NCI-H1694 (cell line): ENCODE measurements at places on chromosomes 11 and 22.

DNA sequence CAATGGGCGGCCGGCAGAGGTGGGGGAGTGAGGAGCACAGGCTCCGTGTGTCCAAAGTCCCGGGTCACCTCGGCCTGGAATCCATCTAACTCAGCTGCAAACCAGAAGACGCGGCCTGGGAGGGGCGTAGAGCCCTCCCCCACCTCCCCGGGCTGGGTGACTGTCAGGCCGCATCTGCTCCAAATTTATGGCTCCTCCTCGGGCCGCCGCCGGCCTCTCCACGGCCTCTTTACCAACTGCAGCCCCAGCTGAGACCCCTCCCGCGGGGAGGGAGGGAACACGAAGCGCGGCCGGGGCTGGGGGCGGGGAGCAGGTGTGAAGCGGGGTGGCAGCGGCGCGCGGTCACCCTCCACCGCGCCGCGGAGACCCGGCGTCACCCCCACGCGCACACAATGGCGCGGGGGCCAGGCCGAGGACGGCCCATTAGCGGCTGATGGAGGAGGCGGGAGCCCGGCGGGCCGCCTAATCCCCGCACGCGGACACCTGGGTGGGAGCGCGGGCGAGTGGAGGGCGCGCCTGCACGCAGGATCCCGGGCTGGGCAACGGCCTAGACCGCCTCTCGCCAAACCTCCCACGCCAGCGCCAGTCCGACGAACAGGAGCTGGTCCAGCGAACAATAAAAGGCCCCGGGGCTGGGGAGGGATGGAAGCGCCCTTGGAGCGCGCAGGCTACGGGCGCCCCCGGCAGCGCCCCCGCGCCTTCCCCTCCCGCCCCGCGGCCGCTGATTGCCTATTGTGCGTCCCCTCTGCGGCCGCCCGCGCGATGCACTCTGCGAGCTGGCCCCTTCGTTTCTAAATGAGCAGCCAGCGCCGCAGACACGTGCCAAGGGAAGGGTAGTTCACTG lies 25.9 kb upstream of the ROBO3 start:
- no peak for DNase-seq

- DNase-seq: no peak
Measured at GRCh38 chr22:30728826-30729225, 34.2 kb downstream of the OSBP2 start.

GRCh38 chr11:57287884-57288283 lies 36.9 kb downstream of the TNKS1BP1 start:
- DNase-seq: no peak

DNA sequence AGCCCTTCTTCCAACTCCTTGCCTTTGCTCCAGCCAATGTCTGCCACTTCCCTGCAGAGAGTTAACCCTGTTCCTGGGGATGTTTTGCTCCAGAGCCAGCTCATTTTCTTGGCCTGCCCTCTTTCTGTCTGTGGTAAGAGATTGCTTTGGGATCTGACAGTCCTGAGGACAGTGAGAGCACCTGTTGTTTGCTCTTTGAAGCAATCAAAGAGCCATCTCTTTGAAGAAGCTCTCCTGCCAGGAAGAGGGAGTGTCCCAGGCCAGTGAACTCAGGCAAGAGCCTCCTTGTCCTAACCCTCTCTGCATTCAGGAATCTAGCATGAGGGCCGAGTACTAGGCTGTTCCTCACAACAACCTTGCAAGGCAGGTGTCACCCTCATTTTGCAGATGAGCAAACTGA lies 42.2 kb downstream of the TRAF6 start:
- DNase-seq: no peak

DNA sequence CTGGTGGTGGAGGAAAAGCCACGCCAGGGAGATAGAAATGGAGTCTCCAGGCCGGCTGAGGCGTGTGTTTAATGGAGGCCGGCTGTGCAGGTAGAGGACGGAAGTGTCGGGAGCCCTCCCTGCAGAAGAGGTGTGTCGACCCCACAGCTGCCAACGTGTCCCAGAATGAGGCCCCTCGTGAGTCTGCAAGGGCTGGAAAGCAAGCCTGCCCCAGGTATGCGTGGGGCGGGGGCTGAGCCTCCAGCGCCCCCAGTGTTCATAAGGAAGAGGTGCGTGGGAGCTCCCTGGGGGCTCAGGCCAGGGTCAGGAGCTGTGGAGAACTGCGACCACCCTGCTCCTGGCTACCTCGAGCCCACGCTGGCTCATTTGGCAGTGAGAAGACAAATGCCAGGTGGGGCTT lies 38.0 kb upstream of the JAM3 start:
- no peak for DNase-seq

- DNase-seq: no peak
Measured at GRCh38 chr22:30626413-30626812, 9.2 kb upstream of the SLC35E4 start.

GRCh38 chr11:76419896-76420295 lies 24.9 kb upstream of the EMSY start:
- DNase-seq: peak; percentile 17

GRCh38 chr11:94597896-94598295 lies 30.7 kb downstream of the PIWIL4 start:
- no peak for DNase-seq

- DNase-seq: no peak
Measured at GRCh38 chr11:93529707-93530467, 13.3 kb downstream of the SMCO4 start.

DNA sequence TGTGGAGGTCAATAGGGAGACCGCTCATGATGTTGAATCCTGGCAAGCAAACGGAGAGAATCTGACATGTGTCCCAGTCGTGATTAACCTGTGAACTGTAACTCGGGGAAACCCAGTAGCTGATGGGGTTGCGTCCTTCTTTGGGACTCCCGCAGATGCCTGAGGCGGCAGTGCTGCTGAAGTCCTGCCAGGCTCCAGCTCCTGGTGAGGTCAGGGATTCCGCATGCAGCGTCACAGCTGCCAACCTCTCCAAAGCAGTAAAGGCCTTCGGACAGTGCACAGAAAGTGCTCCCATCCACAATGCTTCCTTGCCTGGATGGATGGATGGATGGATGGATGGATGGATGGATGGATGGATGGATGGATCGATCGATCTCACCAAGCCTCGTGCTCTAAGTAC lies 13.5 kb downstream of the KCNQ1 start:
- no peak for DNase-seq

GRCh38 chr11:118051611-118052461 lies 25.0 kb upstream of the TMPRSS4 start:
- no peak for DNase-seq

GRCh38 chr11:72238040-72238450 lies 5.9 kb downstream of the PHOX2A start:
- peak; percentile 28 for DNase-seq

GRCh38 chr11:2826679-2827056 lies 58.9 kb downstream of the CDKN1C start:
- DNase-seq: no peak

GRCh38 chr11:93028960-93029522 lies 59.6 kb downstream of the MTNR1B start:
- no peak for DNase-seq

DNA sequence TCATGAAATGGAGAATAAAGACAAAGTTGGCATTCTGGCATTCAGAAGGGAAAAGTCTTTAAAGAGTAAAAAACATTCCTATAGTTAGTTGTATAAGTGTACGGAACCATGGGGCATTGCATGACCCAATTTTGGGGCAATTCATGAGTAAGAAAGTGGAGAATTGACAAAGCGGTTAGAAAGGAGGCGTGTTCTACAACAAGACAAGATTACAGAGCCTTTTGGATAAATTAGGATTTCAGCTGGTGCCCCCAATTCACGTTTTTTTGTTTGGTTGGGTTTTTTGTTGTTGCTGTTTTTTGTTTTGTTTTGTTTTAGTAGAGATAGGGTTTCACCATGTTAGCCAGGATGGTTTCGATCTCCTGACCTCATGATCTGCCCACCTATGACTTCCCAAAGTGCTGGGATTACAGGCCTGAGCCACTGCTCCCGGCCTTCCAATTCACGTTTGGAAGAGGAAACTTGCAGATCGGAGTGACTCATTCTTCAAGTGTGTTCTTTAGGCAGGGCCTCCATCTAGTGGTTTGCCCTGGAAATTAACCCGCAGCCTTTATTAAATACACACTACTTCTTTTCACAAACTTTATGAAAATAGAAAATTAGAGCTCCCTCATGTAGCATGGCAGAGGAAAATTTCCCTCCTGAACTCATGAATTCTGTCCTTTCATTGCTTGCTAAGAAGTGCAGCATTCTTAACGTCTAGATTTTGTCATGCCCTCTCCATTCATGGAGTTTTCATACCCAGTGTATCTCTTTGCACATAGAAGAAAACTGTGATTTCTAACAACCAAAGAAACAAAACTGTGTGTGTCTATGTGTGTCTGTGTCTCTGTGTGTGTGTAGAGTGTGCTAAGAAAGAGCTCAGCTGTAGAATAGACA lies 118.1 kb downstream of the BBOX1 start:
- DNase-seq: peak; percentile 58

- DNase-seq: no peak
Measured at GRCh38 chr11:17607083-17607429, 60.0 kb downstream of the OTOG start.

DNA sequence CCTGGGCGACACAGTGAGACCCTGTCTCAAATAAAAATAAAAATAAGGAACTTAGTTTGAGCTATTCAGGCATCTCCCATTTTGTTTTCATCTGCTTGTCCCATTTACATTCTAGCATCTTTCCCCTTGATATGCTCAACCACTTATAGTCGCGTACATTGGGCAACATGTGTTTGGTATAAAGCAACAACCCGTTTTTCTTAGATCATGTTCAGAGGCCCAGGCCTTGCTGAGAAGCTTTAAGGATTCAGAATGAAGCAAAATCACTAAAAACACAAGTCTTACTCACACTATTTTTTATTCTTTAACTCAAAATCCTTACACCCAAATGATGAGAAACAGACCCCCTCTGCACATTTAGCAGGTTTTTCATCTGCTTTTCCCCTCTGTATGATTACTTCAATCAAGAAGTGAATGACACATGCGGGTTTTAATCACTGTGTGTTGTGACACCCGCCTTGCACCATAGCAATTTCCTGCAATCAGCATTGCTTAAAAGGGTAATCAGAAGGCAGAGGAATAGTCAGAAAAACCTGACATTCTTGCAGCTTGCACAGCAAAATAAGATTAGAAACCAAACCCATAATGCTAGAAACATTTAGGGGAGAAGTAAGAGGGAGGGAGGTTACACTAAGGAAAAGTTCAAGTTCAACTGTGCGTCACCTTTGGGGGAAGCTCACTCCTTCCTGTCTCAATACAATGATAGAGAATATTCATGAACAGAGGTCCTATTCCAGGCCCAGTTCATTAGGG lies 25.9 kb downstream of the ALG9 start:
- DNase-seq: no peak

- no peak for DNase-seq
Measured at GRCh38 chr22:46824344-46824909, 62.0 kb downstream of the TBC1D22A start.

DNA sequence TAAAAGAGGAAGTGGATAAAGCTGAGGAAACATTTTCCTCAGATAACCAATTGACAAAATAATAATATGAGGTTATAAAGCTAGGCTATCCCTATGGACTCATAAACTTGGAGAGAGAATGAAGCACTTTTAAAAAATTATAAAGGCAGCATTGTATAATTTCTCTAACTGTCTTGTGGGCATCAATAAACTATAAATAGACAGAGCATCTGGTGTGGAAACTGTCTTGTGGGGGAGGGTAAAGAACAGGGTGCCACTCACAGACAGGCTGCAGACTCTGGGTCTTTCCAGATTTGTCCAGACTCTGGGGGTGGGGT lies 333.5 kb downstream of the BUD13 start:
- DNase-seq: no peak

GRCh38 chr22:42323971-42324370 lies 53.5 kb upstream of the TCF20 start:
- no peak for DNase-seq

- no peak for DNase-seq
Measured at GRCh38 chr11:75475767-75476650, 43.0 kb upstream of the KLHL35 start.

- no peak for DNase-seq
Measured at GRCh38 chr11:104104664-104105063, 59.3 kb downstream of the PDGFD start.

DNA sequence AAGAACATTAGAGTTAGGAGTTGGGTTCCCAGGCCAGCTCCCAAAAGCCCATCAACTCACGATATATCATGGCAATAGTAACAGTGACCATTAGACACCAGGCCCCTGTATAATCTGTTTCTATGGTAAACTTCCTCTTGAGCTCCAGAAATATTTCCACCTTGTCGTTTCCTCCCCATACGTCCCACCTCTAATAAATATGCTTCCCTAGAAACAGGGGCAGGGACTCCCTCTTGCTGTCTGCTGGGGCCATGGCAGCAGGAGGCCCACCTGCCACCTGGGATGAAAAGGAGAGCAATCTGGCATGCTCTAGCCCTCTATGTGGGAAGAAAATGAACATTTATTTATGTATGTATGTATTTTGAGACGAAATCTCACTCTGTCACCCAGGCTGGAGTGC lies 32.2 kb upstream of the AMOTL1 start:
- DNase-seq: no peak
